T-helper 22 cell (primary cell): ENCODE measurements at places on chromosomes 1 and 21.

GRCh38 chr1:185311589-185312225, 5.3 kb downstream of the IVNS1ABP start:
- DNase-seq = no peak

DNA sequence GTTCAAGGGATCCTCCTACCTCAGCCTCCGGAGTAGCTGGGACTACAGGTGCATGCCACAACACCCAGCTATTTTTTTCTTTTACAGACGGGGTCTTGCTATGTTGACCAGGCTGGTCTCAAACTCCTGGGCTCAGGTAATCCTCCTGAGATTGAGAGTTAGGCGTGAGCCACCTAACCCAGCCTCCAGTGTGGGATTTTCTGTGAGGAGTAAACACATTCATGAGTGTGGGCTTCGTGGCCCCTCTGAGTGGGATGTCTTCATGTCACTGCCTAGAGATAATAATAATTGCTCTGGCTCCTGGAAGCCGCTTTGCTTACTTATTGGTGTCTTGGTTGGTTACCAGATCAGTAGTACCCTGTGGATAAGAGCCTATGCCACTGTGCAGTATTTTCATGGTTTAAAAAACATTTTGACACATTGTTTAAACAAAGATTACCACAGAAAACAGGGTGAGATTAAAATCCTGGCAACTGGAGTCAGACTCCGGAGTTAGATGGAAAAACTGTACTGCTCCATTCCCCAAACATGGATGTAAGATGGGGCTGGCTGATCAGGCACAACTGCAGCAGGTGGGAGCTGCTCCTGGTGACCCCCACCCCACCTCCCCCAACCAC, 159.1 kb upstream of the RAB4A start:
- no peak for DNase-seq

GRCh38 chr1:150695561-150695960, 1.4 kb downstream of the GOLPH3L start:
- DNase-seq = no peak

DNA sequence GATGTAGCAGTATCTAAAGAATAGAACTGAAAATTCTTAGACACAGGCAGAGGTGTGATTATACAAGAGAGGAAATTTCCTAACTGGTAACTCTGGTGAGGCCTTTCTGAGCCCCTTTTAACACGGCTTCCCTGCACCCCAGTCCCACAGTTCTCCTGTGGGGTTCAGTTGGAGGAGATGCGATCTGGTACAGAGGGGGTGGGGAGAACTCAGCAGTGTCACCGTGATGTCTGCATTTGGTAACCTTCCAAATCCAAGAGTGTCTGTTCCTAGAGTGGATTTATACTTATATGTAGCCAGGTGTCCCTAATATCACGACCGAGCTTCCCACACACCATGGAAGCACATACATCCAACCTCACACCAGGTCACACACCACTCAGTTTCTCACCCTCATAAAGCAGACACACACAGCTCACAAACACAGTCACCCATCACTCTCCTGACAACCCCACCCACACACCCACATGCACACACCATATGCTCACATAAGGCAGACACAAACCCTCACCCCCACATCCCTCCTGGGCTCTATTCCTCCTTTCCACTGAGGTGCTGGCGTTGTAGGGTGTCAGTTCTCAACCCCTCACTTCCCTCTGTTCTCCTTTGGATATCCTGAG, 48.5 kb downstream of the RHBG start:
- DNase-seq = no peak
